Activated T-cell treated with anti-CD3 and anti-CD28 coated beads, Interleukin-2, amount 50 U/mL, for 72 hours (primary cell): ENCODE measurements at places on chromosomes 7 and 10. TPM values are rescaled to one million over a fixed set of nuclear protein-coding genes. Genes with fewer than 3 reads are reported as not detected.

GRCh38 chr7:596071-596818, 76.6 kb upstream of the PDGFA start:
- DNase-seq = no peak

DNA sequence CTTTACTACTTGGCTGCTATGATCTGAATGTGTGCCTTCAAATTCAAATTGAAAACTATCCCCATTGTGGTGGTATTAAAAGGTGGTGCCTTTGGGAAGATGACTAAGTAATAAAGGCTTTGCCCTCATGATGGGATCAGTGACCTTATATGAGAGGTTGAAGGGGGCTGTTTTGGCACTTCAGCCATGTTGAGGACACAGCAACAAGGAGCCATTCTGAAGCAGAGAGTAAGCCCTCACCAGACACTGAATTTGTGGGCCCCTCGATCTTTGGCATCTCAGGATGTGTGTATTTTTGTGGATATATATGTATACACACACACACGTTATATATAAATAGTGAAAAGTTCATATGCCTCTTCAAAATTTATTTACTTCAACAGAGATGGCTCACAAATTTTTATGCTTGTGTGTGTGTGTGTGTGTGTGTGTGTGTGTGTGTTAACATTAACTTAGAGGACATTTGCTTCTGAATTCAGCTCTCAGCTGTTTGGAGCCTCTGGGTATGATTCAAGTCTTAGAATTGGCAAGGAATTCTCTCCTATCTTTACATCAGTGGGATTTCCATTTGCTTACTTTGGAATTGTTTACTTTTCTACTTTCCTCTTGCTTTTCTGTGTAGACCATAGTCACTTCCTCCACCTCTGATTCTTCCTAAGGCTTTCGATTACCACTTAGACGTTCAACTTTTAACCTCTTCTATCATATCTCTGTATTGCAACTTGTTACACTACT, 66.6 kb downstream of the MAGI2 start:
- no peak for DNase-seq

DNA sequence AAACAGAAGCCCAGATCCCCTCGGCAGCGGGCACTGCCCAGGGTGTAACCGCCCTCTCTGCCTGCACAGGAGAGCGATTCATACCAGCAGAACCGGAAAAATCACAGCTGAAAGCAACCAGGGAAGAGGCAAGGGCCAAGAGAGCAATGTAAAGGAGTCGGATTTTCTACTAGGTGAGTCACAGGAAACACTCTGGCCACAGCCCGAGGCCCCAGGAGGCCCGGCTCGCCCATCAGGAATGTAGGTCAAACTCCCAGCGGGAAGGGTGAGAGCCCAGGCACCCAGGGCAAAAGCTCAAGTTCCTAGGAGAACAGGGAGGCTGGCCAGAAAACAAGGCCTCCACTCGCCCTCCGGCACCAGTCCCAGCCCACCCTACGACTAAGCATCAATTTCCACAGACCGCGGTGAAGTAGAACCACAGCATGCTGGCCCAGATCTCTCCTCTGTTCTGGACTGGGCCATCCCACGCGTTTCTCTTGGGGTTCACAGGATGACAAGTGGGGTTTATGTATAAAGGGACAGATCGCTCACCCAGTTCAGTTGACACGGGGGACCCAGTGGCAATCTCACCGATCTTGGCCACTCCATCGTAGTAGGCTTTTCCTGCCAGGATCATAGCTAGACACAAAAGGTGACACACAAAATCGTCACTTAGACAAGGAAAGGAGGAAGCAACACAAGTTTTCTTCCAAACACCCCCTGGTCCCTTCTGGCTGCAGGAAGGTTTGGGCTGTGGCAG, 46.2 kb downstream of the BAIAP2L1 start:
- no peak for DNase-seq

DNA sequence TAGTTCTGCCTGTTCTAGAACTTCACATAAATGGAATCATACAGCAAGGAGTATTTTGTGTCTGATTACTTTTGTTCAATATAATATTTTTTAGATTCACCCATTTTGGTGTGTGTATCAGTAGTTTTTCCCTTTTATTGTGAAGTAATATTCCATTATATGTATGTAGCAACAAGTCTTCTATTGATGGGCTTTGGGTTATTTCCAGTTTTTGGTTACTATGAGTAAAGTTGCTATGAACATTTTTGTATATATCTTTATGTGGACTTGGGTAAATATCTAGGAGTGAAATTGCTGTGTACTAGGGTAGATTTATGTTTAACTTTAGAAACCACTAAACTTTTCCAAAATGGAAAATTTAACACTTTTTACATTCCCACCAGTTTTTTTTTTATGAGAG, 35.7 kb downstream of the ADK start:
- DNase-seq = no peak

DNA sequence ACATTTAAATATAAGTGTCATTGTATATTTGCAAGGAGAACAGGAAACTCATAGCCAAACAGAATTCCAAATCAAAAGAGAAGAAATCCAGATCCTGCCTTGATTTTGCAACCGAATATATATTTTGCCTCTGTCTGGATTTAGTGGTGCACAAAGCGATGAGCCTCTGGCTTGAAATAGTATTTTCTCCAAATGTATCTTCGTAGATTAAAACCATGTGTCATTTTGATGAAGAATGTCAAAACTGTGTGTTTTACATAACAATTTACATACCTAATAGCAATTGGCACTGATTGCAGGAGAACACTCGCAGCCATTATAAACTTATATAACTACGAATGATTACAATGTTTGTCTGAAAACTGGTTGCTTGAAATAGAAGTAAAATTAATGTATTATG, 156.4 kb downstream of the ARID5B start:
- DNase-seq = no peak

GRCh38 chr10:89798092-89798491, 96.7 kb downstream of the KIF20B start:
- no peak for DNase-seq

DNA sequence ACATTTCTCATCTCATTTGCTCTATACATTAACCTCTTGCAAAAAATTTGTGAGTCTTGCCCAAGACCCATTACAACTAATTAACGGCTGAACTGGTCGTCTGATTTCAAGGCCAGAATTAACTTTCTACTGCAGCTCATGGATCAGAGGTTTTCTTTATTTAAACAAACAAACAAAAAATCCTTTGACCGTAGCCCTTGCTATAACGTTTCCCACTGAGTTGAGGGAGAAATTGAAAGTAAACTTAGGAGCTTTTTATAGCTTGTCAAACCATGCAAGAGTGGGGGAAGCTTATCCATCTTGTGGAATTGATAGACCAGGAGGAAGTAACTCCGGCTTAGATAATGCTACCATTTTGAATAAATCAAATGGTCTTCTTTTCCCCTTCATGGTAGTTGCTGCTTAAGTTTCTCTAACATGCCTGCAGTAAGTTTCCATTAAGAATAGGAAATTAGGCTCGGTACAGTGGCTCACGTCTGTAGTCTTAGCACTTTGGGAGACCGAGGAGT, 3.3 kb downstream of the SRGN start:
- DNase-seq = no peak

DNA sequence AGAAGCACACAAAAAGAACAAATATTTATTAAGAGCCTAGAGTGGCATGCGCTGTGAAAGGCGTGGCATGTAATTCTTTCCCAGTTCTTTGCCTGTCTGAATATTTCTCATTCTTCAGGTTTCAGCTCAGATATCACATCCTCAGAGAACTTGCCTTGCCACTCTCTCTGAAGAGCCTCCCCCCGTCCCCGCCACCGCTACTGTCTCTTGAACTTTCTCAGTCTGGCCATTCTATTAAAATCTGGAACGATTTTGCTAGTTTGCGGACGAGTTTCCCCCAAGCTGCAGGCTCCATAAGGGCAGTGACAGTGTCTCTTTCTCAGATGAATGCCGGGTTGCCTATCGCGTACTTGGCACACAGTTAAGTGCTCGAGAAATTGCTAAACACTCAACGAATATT, 787 bp upstream of the PLEKHA1 start:
- DNase-seq = no peak

- no peak for DNase-seq
These were observed 554.4 kb downstream of the PTPRN2 start for GRCh38 chr7:158033196-158033595.

GRCh38 chr10:25902002-25902401, 32.0 kb upstream of the MYO3A start:
- DNase-seq = no peak

Gene ADAM12
- total RNA-seq = 0.63 TPM

Gene TMEM243
- 65.6 TPM for total RNA-seq

Gene CDHR3
- total RNA-seq = 0.79 TPM

Gene SPAM1
- not detected for total RNA-seq

Gene VWA2
- total RNA-seq = not detected

Gene FZD1
- total RNA-seq = 0.21 TPM

Gene MMRN2
- total RNA-seq = not detected

Gene MDH2
- 162 TPM for total RNA-seq

Gene C10orf67
- 0.84 TPM for total RNA-seq
